ENCODE measurements at places on chromosomes 11 and 22.

DNA sequence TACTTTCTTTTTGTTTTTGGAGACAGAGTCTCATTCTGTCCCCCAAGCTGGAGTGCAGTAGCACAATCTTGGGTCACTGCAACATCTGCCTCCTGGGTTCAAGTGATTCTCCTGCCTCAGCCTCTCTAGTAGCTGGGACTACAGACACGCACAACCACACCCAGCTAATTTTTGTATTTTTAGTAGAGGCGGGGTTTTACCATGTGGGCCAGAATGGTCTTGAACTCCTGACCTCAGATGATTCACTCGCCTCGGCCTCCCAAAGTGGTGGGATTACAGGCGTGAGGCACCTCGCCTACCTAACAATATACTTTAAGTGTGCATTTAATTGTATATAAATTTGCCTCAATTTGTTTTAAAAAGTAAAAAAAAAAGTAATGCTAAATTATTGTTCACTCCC, 38.4 kb downstream of the GRK3 start:
- no peak for DNase-seq

- no peak for DNase-seq
Observed at GRCh38 chr11:62958547-62959421, 26.0 kb downstream of the SLC22A6 start.

- no peak for DNase-seq
Observed at GRCh38 chr22:35140879-35141745, 75.2 kb downstream of the ISX start.

- no peak for DNase-seq
Observed at GRCh38 chr22:26849575-26849974, 192.2 kb downstream of the MIAT start.

DNA sequence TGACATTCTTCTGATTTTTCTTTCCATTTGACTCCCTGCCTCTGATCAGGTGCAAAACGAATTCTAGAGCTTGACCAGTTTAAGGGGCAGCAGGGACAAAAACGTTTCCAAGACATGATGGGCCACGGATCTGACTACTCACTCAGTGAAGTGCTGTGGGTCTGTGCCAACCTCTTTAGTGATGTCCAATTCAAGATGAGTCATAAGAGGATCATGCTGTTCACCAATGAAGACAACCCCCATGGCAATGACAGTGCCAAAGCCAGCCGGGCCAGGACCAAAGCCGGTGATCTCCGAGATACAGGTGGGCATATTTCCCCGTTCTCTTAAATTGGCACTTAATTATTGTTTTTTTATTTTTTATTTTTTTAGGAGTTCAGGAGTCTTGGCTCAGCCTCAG, 15.4 kb downstream of the XRCC6 start:
- DNase-seq: no peak

GRCh38 chr22:47091246-47091651, 328.8 kb downstream of the TBC1D22A start:
- DNase-seq: no peak

- peak; percentile 66 for DNase-seq
Observed at GRCh38 chr22:46737105-46737975, 712 bp downstream of the CERK start.

GRCh38 chr11:31995032-31995431, 95.8 kb upstream of the RCN1 start:
- DNase-seq: no peak

- DNase-seq: no peak
Observed at GRCh38 chr11:35725885-35726284, 63.3 kb downstream of the TRIM44 start.

DNA sequence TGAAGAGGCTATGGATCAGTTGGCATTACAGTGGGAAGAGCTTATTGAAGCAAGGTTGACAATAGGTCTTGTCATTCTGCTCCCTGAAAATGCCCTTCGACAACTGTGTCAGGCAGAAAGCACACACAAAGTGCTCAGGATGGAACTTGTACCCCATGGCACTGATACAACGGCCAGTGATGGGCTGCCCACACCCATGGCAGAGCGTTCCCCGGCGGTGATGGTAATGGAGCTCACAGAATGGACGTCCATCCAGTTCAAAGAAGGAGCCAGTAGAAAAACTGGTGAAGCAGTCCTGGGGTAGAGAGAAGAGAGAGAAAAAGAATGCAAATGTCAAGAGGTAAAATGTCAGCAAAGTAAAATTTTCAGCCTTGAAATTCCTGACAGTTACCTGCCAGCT, 19.5 kb upstream of the OR5B21 start:
- no peak for DNase-seq

DNA sequence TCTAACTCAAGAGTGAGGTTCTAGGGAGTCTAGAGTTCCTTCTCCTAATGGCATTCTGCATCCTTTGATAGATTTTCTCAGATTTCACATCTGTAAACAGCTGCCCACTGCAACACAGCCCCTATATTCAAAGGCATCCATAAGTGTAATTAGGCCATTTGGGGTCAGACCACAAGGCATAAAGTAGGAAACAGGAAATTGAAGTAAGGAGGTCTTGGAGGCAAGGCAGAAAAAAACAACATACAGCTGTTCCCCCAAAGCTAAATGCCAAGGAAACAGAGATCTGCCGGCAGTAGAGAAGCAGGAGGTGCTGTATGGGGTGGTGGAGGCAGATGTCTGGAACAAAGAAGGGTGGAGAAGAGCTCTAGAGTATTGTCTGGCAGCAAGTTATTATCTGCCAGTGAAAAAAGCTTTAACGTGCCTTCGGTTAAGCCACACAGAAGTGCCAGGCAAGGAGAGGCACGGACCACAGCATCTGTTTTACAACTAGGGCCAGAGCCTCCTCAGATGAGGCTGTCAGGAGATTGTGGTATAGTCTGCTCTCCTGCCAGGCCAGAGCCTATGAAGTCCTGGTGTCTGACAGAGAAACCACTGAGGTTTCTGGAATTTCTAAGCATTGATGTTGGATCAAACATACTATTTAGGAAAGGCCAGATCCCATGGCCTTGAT, 100.2 kb upstream of the CHRM4 start:
- no peak for DNase-seq

GRCh38 chr11:110524238-110524637, 94.5 kb downstream of the FDX1 start:
- DNase-seq: no peak

GRCh38 chr11:94830722-94831510, 62.8 kb downstream of the AMOTL1 start:
- no peak for DNase-seq

- DNase-seq: no peak
Observed at GRCh38 chr11:73116636-73117035, 25.5 kb downstream of the FCHSD2 start.

DNA sequence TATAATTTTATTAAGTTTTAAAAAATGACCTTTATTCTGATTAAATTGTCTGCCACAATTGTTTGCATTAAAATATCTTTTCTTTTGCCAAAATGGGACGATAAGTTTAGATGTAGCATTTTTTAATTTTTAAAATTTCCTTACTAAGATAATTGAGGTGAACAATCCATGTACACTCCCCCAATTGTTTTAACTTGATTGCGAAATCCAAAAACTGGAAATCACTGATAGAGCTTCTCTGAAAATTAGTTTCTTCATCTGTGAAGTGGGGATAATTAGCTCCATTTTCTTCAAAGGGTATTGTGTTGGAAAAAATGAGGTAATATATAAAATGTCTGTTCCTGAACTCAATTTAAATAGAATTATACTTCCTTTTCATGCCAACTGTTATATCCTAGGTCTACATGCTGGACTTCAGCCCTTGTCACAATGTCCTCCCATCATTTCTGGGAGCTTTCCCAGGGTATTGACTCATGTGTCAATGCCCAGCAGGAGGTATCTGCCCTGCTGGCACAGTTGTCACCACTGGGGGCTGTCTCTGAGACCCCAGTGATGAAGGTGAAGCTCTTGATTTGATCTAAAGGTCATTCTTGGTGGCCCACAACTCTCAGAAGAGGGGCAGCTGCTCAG, 28.7 kb upstream of the NAV2 start:
- no peak for DNase-seq

- DNase-seq: no peak
Observed at GRCh38 chr11:134466156-134466555, 54.1 kb upstream of the B3GAT1 start.

- DNase-seq: no peak
Observed at GRCh38 chr11:126431401-126432064, 76.0 kb downstream of the ST3GAL4 start.

GRCh38 chr11:10565493-10565892, 3.0 kb downstream of the LYVE1 start:
- no peak for DNase-seq

GRCh38 chr11:101482556-101483124, 101.2 kb downstream of the TRPC6 start:
- DNase-seq: no peak

DNA sequence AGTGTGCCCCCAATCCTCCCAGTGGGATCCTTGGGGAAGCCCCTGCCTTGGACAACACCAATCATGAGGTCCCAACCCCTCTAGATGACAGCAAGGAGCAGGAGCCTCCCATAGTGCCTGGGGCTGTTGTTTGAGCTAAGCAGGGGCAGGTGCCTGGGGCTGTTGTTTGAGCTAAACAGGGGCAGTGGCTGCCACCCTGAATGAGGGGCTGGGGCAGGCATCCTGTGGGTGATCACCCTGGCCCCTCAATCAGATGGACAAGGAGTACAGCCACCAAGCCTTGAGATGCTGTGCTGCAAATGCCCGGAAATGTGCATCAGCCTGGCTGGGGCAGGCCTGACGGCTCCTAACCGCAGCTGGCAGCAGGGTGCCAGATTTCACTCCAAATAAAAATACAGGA, 66.7 kb downstream of the MYEOV start:
- no peak for DNase-seq

DNA sequence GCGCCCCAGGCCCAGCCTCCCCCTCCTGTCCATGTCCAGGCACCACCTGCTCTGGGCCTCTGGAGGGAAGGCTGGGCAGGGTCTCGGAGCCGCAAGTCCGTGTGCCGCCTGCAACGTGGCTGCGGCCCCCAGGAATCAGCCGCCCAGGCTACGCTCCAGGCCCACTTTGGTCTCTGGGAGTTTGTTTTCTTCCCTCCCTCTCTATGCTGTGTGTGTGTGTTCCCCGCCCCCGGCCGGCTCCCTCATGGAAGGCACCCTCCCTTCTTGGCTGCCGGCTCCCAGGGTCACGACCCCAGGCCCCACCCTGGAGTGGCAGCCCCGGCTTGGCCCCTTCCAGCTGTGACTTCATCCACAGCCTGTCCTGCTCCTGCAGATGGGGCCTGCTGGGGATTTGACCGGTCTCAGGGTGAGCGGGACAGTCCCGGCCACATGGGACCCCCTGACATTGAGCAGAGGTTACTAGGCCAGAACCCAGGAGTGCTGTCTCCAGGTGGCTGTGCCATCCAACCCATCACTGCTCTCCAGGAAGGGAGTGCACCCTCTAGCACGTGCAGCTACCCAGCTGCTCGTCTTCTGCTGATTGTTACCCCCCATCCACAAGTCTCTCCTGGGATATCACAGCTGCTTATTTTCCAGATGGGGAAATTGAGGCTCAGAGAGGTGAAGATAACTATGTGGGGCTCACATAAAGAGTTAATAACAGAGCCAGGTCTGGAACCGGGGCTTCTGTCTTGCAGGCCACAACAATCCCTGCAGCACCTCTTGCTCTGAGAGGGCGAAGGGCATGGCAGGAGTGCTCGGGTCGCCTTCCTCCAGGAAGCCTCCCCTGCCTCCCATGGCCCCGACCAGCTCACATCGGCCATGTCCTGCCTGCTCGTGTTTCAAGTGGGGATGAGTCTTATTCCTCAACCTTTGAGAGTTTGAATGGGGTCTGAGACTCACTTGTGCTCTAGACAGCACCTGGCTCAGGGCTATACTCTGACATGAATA, 2.8 kb upstream of the LIF start:
- DNase-seq: no peak

DNA sequence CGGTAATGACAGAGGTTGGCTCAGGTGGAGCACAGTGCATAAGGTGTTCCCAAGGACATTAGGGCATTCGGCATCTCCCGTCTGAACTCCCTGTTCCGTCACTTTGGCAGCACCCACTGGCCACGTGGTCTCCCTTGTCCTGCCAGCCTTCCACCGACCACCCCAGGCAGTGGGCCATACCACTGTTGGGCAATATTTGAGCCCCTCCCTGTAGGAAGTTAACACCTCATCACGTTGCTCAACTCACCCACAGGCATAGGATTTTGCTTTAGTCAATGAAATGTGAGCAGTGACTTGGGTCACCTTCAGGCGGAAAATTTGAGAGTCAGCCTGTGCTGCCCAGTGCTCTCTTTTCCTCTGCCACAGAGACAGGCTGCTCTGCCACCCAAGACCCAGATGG, 44.0 kb downstream of the SERPINH1 start:
- DNase-seq: no peak

- no peak for DNase-seq
Observed at GRCh38 chr11:12640355-12640754, 33.9 kb upstream of the TEAD1 start.

DNA sequence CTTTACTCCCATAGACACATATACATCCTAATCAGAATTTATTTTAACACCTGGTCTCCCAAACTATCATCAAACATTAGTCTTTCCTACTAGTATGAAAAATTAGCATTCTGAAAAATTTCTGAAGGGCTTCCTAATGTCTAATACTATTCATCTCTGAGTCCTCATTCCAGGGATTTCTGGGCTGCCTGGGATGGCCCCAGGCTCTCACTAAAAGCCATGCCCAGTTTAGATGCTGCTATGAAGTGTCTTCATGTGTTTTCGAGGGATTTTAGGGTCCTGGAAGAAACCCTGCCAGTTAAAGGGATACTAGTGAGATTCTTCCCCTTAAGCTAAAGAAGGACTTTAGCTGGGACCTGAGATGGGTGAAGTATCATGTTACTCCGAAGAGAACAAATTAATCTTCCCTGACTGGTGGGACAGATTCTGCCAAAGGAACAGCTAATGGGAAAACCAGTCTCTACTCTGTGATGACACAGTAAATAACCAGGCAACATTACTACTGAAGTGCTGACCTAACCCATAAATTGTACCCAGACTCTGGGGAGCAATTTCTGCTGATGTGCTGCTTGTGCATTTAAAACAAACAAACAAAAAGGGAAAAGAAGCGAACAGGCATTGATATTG, 342.6 kb downstream of the SOX6 start:
- DNase-seq: no peak

- no peak for DNase-seq
Observed at GRCh38 chr11:72475381-72475780, 41.0 kb upstream of the CLPB start.

GRCh38 chr22:29820961-29821290, 17.1 kb downstream of the ASCC2 start:
- DNase-seq: no peak

DNA sequence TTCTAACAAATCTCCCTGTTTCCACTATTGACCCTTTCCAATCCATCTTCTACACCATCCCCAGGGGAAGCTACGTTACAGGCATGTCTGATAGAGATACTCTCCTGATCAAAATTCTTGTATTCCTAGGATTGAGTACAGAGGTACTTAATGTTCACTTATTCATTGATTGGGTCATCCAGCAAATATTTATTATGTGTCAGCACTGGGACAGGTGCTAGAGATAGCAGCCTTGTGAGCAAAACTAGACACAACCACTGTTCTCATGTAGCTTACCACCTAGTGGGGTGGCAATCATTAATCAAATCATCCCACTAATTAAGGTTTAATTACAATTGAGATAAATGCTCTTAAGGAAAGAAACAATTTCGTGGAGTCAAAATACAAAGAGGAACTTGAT, 9.4 kb upstream of the RTCB start:
- no peak for DNase-seq

- DNase-seq: no peak
Observed at GRCh38 chr11:36187622-36188021, 101.6 kb downstream of the COMMD9 start.

Measured in CD4-positive, alpha-beta T cell treated with Interleukin-17A for 4 hours (primary cell).